GM23248 (cell line): ENCODE measurements at places on chromosomes 3 and 15. TPM values are rescaled to one million over a fixed set of nuclear protein-coding genes. Genes with fewer than 3 reads are reported as not detected.

- DNase-seq = no peak
Observed at GRCh38 chr15:88125576-88125975, 131.0 kb downstream of the NTRK3 start.

DNA sequence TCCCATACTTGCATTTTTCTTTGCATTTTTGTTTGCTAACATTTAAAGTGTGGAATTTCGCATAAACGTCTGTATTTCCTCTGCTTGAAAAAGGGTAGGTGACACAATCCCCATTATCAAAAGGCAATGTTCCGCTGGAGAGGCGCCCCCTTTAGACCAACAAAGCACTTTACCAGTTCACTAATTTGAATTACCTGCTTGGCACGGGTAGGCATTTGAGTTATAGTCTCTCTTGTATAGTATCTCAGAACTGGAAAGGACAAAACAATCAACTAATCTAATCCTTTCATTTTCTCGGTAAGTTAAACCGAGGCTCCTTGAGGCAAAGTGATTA lies 775 bp upstream of the CCDC39 start:
- DNase-seq = peak; percentile 52

- DNase-seq = peak; percentile 3
Observed at GRCh38 chr3:179603321-179603720, 1.1 kb downstream of the MRPL47 start.

DNA sequence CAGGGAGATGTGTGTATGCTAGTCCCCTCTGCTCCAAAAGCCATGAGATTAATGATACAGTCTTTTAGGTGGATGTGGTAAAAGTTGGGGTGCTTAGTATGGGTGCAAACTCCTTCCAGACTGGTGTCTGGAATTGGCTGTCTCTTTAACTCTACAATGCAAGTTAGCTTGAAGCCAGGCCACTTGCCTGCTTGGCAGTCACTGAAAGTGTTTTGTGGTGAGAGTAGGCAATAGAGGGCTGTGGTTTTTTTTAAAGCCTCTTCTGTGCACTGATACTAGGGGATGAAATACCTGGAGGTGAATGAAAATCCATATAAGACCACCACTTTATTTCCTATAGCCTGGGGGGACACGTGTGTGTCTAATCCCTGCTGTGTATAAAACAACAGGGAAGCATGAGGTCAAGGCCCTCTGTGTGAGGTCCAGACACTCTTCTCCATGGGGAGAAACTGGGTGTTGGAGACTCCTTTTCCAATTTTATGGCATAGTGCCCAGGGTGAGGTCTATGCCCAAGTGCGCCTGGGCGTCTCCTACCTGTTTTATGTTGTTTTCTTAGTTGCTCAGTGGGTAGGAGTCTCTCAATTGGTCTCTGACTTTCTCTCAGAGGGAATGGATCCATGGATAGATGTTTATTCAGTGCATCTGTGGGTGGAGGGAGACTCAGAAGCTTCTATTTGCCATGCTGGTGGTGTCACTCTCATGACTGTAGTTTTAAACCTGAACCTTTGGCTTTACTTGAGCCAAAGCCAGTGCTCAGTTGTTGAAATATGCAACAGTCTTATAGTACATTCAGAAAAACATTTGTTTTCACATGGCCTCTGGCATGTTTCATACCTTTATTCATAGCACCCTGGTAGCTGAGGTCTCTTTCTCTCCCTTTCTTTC lies 327.8 kb upstream of the ATP11B start:
- DNase-seq = no peak

The ARPC4 gene
- total RNA-seq = 315 and 325 TPM in 2 replicates

DNA sequence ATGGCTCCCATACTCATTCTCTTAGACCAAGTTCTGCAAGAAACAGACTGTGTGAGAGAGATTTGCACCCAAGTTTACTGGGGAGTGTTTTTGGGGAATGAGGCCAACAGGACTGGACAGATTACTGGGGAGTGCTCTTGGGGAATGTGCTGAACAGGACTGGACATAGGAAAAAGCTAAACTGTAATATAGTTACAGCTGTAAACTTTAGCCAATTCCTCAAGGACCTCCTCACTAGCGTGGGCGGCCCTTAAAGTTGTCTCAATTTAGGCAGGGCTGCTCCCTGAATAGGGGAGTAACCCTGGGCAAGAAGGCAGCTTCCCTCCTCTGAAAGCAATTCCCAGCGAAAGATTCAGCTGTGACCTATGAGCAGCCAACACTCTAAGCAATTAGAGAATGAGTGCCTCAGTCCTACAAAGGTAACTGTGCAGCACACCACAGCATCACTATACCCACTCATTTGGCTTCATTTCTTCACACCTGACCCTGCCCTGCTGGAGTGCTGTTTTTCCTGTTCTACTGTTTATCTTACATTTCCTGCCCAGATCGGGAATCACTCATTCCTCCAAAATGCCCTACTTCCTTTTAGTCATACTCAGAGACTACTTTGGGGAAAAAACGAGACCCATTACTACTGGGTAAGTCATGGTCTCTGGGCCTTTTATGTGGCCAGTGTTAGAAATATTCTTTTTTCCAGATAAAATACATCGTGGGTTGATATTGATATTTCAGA lies 41.3 kb upstream of the TRIM42 start:
- peak; percentile 21 for DNase-seq

- DNase-seq = no peak
Observed at GRCh38 chr15:68683551-68683950, 104.8 kb downstream of the CORO2B start.

DNA sequence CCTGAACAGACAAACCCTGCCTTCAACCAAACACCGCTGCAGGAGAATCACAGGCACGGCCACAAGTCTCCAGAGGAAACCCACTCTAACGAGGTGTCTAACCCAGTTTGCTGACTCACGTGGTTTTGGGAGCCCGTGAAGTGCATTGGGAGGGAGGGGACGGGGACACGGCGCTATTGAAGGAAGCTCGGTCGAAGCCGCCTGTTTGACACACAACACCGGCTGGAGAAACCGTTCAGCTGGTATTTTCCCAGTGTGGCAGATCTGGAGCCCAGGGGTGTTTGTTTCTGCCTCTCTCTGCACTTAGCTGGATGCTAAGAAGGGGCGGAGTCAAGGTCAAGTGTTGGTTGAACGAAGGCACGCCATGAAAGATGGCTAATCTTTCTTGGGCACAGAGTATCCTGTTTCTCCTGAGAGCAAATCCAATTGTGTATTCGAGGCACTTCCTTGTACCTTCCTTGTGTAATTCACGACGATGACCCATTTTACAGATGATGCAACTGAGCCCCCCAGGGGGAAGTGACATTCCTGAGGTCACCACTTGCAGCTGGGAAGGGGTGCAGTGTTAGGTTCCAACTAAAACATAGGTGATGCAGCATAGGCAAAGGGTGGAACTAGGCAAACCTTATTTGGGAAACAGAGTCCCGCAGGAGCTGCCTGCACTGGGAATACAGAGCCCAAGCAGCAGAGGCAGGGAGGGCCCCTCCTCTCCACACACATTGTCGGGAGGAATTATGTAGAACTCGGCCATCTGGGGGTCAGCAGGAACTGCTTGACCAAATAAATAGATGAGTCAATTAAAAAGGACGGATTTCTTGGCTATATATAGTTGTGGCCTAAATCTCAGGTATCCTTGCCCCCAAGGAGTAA lies 22.5 kb downstream of the SLC6A6 start:
- DNase-seq = no peak

The RBM6 gene
- 29.8 and 31.8 TPM in 2 replicates for total RNA-seq

GRCh38 chr3:139132976-139133375 lies 88.3 kb upstream of the PRR23C start:
- no peak for DNase-seq

The KNG1 gene
- total RNA-seq = not detected in 2 replicates

The CACNA1D gene
- not detected in 2 replicates for total RNA-seq

DNA sequence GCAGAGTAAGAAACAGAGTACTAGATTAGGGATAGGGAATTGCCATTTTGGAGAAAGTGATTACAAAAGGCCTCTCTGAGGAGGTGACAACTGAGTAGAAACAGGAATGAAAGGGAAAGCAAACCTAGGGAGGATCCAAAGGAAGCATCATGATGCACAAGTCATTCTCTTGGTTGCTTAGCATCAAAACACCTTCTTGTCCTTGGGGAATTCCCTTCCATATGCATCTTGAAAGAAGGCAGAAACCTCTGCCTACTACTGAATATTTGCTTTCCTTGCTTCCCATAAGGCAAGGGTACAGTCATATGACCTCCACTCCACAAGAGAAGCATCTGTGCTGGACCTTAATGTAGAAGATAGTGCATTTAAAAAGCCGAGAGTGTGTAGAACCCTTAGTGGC lies 24.1 kb downstream of the GABPB1 start:
- peak; percentile 26 for DNase-seq

DNA sequence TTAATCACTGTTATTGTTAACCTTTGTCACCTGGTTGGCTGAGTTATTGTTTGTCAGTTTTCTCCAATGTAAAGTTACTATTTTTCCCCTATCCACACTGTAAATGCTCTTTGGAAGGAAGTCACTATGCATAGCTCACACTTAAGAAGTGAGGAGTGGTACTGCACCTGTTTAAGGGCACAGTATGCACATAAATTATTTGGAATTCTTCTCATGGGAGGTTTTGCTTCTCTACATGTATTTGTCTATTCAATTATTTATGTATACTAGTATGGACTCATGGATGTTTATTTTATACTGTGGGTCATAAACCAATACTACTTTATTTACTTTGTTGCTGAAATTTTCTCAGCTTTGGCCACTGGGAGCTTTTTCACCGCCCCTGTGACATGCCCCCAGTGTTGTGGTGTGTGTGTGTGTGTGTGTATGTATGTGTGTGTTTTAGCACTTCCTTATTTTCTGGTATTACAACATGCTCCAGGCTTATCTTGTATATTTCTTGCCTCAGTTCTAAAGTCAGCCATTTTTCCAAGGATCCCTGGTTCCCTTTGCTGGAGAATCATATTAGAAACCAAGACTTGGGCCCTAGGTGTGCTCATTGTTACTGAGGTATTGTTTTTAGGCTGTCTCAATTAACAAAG lies 290.5 kb downstream of the KBTBD8 start:
- no peak for DNase-seq

The CTXN2 gene
- total RNA-seq = not detected in 2 replicates

DNA sequence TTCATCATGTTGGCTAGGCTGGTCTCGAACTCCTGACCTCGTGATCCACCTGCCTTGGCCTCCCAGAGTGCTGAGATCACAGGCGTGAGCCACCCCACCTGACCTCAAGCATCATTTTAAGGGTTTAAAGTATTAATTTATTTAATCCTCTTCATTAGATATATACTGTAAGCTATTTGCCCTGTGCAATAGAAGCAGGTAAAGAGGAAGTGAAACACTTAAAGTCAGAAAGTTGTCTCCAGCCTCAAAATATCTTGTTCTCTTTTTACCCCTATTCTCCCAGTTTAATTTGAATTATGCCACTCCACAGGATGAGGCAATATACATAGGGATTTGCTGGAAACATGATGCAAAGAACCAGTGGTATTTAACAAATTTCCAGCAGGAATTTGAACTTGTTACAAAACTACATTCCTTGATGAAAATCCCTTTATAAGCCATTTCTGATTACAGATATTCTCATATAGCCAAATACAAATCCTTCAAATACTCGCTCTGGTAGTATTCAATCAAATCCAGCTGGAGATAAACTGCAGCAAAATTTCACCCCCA lies 2.0 kb downstream of the NDUFB5 start:
- DNase-seq = no peak

GRCh38 chr3:44259404-44259803 lies 17.7 kb downstream of the TOPAZ1 start:
- DNase-seq = no peak

GRCh38 chr15:74585191-74585590 lies 30.4 kb upstream of the CLK3 start:
- no peak for DNase-seq

GRCh38 chr3:105967117-105967516 lies 98.3 kb upstream of the CBLB start:
- peak; percentile 21 for DNase-seq

The B3GALNT1 gene
- 3.4 and 8.1 TPM in 2 replicates for total RNA-seq

The RTP1 gene
- total RNA-seq = not detected in 2 replicates

GRCh38 chr3:14540821-14541385 lies 761 bp upstream of the GRIP2 start:
- no peak for DNase-seq

- peak; percentile 42 for DNase-seq
Observed at GRCh38 chr3:161372321-161373260, 1.3 kb upstream of the SPTSSB start.

The IDH2 gene
- total RNA-seq = 58.3 and 67.7 TPM in 2 replicates

GRCh38 chr15:31308185-31308639 lies 18.4 kb upstream of the KLF13 start:
- no peak for DNase-seq

GRCh38 chr15:25931851-25932250 lies 68.7 kb upstream of the ATP10A start:
- peak; percentile 35 for DNase-seq

- no peak for DNase-seq
Observed at GRCh38 chr3:147407498-147408187, 1.3 kb upstream of the ZIC4 start.

The C3orf85 gene
- not detected in 2 replicates for total RNA-seq

- no peak for DNase-seq
Observed at GRCh38 chr15:43281926-43282602, 15.3 kb upstream of the TGM5 start.

- peak; percentile 67 for DNase-seq
Observed at GRCh38 chr3:128050597-128050996, 1.6 kb upstream of the SEC61A1 start.

- DNase-seq = no peak
Observed at GRCh38 chr15:85837011-85837433, 42.3 kb upstream of the KLHL25 start.

DNA sequence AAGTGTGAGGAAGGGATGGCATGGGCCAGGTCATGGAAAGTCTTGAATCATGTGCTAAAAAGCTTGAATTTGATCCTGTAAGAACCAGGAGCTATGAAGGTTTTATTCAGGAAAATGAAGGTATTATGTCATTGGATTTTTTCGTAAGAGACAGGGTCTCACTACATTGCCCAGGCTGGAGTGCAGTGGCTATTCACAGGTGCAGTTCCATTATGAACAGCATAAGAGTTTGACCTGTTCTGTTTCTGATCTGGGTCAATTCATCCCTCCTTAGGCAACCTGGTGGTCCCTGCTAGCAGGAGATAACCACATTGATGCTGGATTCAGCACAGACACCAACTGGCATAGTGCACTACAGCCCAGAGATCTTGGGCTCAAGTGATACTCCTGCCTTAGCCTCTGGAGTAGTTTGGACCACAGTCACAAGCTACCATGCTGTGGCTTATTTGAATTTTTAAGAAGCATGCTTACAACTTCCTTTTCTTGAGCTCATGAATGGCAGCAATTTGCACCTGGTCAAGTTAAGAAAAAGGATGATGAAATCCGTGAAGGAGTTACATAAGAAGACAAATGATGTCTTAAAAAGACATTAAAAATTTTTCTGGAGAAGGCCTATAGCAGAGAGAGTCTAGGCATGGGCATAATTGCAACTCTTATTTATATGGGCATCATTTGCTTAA lies 79.1 kb downstream of the CADPS start:
- DNase-seq = no peak

DNA sequence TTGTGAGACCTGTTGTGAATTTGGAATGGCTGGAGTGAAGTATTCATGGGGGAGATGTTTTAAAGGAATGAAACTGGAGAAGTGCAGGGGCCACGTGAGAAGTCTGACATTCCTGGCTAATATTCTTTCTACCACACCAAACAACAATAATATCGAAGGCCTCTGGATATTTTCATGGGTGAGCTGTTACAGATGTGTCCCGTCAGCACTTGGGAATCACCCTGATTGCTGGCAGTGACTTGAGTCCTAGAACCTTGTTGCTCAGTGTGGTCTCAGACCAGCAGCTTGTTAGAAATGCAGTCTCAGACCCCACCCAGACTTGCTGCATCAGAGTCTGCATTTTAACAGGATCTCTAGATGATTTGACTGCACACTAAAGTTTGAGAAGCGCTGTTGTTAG lies 113.8 kb downstream of the ITPR1 start:
- DNase-seq = no peak

The TBC1D21 gene
- not detected in 2 replicates for total RNA-seq
